ENCODE measurements at places on chromosomes 12 and 14.

DNA sequence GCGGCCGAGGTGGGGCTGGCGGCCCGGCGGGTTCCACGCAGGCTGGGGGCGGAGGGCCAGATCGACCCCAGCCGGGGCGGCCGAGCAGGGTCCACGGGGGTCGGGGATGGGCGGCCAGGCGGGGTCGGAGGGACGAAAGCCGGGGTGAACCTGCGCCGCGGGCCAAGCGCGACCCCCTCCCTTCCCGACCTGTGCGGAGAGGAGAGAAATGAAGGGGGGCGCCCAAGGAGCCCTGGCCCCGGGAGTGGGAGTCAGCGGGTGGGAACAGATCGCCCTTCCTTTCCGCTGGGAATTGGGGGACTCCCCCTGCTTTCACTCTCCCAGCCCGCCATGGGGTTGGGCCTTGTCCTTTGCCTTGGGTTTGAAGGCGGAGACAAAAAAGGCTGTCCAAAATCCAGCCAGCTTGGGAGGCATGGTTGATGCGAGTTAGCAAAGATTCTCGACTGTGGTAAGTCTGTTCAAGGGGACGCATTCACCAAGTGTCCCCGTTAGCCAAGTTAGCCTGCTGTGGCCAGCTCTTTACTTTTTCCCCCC is 559 bp upstream of the CKAP4 start:
- no peak for DNase-seq

DNA sequence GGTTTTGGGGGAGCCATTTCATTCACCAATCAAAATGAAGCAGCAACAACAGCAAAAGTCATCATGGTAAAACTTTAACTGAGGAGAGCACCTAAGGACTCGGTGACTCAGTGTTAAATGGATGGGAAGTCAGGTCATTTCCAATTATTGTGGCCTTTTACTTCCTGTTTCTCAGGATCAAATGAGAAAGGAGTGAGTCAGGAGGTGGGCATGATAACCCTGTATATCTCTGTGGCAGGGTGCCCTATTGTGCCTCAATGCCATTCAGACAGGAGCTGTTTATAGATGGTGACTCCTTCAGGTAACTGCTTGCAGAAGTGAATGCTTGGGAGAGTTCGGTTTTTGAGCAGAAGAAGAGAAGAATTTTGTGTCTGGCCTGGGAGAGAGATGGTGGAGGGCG is 135.5 kb upstream of the CPM start:
- no peak for DNase-seq

- peak; percentile 3 for DNase-seq
Measured at GRCh38 chr14:37824939-37825712, 229.7 kb downstream of the TTC6 start.

DNA sequence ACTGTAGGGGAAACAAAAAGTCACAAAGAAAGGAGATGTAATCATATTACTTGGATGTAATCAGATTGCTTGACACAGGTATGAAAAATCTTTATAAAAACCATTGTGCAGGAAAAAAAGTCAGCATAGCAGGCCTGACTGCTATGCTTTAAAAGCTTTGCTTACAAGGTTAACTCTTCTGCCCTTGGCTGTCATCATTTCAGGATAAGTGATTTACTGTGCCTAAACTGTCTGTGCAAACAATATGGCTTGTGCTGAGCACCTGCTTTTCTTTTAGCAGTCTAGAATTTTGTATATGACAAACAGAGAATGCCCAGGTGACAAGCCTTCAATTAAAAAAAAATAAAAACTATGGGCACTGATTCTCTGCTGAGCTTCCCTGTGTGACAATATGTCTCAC is 63.8 kb upstream of the PLEKHG7 start:
- DNase-seq = no peak

GRCh38 chr14:29558516-29558915 is 369.1 kb downstream of the PRKD1 start:
- DNase-seq = no peak

DNA sequence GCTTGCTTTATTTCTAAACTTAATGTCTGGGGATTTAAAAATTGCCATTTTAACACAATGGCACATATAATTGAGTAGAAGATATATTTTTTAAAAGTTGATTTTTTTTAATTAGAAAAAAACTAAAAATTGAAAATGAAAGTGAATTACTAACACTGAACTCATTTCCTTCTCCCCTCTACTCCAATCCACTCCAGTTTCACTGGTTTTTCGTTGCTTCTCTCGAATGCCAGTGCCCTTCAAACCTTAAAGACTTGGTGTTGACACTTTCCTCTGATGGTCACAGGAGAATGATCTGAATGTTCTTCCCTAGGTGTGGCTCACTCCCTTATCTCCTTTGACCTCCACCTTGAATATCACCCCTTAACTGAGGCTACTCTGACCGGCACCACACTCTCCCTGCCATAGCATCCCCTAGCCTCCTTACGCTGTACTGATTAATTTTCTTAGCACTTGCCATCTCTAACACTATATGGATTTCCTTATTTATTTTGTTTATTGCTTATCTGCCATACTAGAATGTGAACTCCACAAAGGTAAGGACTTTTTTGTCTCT is 107.1 kb downstream of the LIN7A start:
- DNase-seq = no peak

DNA sequence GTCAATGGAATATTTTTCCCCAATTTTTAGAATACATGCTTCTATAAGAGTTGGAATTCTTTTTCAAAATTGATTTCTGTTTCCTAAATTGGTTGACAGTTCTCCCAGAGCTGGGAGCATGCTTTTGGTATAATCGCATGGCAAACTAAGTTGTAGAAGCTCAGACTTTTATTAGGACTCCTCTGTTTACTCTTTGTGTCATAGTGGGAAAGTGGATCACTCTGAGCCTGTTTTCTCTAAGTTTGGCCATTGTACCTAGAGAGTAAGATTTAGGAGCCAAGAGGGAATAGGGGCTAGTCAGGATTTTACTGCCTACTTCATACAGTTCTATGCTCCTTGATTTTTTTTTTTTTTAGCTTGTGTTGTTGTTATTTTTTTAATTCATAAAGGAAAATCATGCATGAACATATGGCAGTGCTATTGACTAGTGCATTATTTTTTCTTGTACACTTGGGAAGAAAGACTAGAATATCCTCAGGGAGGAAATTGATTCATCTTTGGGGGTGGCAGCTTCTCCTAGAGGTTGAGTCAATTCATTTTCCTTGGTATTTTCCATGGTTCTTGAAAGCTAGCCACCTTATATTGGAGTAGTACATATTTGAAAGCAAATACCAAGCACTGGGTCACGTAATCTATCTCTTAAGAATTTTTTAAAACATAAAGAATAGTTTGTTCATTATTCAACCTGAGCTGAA is 77.7 kb upstream of the TRAF3 start:
- DNase-seq = no peak

DNA sequence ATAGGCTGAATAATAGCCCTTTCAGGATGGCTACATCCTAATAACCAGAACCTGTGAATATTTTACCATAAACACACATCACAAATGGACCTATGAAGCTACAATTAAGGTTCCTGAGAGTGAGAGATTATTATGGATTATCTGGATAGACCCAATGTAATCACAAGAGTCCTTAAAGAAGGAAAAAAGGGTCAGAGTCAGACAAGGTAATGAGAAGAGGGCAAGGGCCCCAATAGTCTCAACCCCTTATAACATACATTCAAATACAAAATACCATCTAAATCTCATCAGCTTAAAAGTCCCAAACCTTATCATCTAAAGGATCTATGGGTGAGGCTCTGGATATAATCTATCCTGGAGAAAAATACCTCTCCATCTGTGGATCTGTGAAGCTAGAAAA is 64.7 kb downstream of the GARIN6 start:
- no peak for DNase-seq

DNA sequence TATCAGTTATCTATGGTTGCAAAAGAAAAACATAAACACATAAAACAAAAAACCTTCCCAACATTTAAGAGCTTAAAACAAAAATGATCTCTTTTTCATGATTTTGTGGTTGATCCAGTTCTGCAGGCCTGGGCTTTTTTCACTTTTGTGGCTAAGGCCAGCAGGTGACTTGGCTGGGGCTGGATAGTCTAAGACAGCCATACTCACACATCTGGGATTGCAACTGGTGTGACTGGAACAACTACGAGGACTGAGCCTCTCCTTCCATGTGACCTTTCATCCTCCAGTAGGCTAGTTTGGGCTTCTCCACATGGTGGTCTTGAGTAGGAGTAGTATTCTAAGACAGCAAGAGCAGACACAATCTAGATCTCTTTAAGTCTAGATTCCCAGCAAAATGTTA is 7.2 kb upstream of the PKP2 start:
- DNase-seq = no peak

- DNase-seq = no peak
Measured at GRCh38 chr12:6264402-6265037, 46.0 kb upstream of the PLEKHG6 start.

- DNase-seq = peak; percentile 68
Measured at GRCh38 chr12:31868965-31869364, 90.2 kb upstream of the RESF1 start.

- no peak for DNase-seq
Measured at GRCh38 chr12:5913387-5913786, 31.7 kb downstream of the ANO2 start.

GRCh38 chr12:113826805-113827538 is 139.2 kb downstream of the RBM19 start:
- no peak for DNase-seq

GRCh38 chr14:85897808-85898207 is 367.9 kb downstream of the FLRT2 start:
- DNase-seq = no peak

DNA sequence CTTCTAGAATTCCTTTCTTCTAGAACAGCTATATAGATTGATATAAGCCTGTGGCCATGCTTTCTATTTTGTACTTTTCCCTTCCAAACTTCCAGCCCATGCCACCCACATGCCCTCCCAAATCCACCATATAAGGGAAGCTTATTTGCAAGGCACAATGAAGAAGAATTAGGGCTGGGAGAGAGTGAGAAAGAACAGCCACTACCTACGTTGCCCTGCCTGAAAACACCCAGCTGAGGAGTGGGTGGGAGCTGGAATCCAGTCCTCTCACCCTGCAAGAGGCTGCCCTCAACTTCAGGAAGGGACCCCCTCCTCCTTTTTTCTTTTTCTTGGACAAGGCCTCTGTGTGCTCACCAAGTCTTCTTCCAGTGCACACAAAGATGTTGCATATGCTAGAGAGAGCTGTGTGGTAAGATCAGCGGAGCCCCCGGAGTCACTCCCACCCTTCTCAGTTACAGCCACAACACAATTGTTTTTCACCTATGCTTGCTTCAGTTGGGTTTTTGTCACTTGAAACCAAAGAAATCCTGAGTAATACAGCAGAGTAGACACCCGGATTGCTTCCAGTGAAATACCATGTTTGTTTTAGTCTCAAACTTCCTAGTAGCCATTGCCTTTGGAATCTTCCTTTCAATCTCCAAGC is 38.8 kb downstream of the CDKL1 start:
- no peak for DNase-seq
